ENCODE measurements at places on chromosomes 7 and 10.

DNA sequence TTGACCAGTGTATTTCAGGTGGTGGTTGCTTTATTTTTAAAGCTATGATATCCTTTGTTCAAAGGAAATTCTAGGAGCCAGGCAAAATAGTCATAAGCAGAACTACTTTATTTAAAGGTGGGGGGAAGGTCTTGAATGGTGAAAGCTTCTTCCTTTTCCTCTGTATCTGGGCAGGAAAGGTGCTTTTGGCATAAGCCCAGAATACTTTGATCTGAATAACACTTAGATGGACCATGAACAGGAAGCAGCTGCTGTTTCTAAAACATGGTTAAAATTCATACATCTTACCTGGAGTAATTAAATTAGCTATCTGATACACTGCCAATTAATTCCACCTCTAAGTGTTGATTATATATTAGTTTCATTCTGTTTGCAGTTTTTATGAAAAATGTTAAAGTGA is 13.3 kb downstream of the ZNF804B start:
- DNase-seq, result no peak

- DNase-seq, result no peak
Measured at GRCh38 chr10:59346321-59346720, 16.0 kb downstream of the FAM13C start.

- DNase-seq, result no peak
Measured at GRCh38 chr7:29500719-29501118, 62.9 kb upstream of the PRR15 start.

DNA sequence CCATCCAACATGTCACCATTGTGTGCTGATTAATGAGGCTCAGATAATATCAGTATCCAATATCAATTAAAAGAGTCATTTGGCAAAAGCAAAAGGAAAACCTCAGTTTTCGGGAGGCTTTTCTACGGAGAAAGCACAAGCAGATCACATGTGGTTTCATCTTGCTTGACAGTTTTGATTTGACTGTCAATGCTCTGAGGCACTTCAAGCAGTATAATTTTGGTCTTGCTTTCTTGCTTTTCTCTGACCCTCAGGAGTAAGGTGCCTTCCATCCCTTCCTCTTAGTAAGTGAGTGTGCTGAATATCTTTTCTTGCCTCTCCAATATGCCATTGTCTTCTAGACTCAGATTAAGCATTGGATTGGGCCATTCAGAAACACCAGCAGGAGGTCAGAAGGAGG is 115.5 kb upstream of the CALCR start:
- DNase-seq, result no peak

- no peak for DNase-seq
Measured at GRCh38 chr7:150992833-150993302, 2.1 kb downstream of the NOS3 start.

DNA sequence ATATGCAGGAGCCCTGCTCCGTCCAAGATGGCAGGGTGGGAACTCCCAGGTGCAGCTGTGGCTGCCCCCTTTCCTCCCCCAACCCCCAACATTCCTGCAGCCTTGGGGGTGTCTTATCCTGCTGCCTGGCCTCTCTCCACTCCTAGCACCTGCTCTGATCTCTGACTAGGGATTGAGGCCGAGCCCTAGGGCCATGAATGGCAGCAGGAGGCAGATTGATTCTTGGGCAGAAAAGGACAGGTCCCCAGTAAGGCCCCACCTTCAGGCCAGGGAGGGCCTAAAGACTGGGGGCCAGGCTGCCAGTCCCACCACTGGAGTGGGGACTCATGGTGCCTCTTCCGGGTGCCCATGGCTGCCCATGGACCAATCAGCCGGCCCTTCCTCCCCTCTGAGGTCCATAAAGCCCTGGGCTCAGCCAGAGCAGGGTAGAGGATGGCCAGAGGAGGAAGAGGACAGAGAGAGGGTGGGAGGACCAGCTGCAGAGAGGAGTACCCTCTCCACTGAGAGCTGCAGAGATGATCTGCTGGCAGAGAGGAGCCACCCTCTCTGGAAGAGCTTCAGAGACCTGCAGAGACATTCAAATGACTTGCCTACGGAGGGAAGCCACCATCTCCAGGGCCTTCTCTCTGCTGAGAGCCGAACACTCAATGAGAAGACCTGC is 8.3 kb upstream of the COA1 start:
- no peak for DNase-seq

DNA sequence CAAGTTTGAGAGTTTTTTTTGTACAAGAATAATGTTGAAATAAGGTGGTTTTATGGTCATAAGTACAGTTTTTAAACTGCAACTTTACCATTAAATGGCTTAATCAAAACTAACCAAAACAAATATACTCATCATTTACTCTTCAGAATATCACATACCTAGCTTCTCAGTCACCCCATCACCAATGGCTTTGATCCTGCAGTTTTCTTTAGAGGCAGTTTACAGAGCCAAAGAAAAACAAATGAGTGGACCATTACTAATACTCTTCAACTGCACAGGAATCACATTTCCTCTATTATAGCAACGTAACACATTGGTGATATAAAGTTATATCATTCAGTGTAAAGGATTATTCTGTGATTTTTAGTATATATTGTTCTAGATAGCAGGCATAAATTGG is 576.1 kb upstream of the LRRTM3 start:
- no peak for DNase-seq

DNA sequence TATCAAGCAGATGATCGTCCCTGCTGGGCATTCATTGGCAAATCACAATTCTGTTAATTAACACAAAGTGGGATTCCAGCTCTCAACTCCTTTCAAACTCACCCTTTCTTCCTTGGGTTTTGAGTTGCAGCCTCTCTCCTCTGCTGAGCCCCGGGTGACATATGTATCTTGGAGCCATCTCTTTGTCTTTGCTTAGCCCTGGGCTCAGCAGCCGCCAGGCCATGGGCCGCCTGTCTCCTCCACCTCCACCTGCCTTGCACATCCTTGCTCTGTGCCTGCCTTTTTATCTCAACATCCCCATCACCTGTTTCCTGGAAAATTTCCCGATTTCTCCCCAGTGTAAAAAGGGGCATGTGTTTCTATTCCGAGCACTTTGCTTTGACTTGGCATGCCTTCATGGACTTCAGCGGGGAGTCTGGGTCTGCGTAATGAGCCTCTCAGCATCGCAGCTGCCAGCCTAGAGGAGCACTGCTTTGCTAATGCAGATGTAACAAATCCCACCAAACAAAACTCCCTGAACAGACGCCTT is 141.3 kb upstream of the AGK start:
- DNase-seq, result no peak

DNA sequence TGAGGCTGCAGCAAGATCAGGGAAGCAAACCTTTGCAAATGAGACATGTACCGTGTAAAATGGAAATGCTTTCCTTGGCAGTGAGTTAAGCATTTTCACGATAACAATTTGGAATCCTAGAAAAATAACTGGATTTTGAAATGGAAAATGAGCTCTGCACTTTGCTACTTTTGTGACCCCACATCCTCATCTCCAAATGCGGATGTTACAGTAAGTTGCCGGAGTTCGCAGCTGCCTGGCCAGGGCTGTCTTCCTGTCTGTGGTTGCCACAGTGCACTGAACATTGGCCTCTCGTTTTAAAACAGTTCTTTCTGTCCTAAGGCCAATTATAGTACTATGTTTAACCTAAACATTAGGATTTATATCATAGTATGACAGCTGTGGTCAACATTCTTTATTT is 136.2 kb upstream of the FZD8 start:
- DNase-seq, result no peak

DNA sequence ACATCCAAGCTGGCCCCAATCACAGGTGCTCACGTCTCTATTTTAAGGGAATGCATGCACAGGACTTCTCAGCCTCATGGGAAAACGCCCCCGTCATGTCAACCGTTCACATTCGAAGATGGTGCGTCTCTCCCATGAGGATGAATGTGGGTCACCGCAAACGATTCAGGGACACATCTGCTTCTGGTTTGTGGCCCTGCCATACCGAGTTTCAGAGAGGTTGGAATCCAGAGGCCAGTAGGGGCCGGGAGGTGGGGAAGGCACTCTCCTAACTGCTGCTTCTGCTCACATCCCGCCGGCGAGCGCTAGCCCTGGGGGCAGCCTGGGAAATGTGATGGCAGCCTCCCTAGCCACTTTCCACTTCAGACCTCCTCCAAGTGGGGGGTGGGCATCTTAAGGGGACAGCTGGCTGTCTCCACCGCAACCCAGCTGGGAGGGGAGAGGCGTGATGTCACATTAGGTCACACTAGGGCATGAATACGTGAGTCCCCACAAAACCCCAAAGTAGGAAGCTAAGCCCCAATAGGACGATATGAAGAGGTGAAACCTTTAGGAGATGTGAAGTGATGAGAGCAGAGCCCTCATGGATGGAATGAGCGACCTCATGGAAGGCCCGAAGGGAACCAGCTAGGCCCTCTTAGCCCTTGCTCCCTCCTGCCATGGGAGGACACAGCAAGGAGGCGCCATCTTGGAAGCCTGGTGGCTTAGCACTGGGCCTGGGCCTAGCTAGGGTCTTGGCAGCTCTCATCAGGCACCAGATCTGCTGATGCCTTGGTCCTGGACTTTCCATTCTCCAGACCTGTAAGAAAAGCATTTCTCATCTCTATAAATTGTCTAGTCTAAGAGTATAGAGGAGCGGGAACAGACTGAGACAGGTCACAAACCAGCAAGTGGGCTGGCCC is 107.8 kb downstream of the TCERG1L start:
- DNase-seq, result no peak

DNA sequence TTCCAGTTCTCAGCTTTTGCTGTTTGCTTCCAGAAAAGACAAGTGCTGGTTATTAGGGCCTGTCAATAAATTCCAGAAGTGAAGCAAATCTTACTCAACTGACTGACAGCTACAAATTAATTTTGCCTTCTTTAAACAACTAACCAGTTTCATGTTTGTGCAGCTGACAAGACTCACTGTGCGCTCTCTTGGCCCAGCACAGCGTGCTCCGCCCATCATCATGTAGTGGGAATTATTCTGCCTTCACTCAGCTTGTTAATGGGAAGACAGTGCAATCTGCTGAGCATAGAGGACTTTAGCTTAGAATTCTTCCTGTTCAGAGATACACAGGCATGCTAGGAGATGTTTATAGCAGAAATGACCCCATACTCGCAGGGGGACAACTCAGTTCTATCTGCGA is 808.9 kb downstream of the CCSER2 start:
- DNase-seq, result no peak

GRCh38 chr10:127990846-127991542 is 84.1 kb downstream of the PTPRE start:
- DNase-seq, result peak; percentile 65

GRCh38 chr10:24287559-24288195 is 78.7 kb downstream of the KIAA1217 start:
- no peak for DNase-seq

GRCh38 chr7:17983221-17984062 is 43.1 kb upstream of the SNX13 start:
- no peak for DNase-seq

DNA sequence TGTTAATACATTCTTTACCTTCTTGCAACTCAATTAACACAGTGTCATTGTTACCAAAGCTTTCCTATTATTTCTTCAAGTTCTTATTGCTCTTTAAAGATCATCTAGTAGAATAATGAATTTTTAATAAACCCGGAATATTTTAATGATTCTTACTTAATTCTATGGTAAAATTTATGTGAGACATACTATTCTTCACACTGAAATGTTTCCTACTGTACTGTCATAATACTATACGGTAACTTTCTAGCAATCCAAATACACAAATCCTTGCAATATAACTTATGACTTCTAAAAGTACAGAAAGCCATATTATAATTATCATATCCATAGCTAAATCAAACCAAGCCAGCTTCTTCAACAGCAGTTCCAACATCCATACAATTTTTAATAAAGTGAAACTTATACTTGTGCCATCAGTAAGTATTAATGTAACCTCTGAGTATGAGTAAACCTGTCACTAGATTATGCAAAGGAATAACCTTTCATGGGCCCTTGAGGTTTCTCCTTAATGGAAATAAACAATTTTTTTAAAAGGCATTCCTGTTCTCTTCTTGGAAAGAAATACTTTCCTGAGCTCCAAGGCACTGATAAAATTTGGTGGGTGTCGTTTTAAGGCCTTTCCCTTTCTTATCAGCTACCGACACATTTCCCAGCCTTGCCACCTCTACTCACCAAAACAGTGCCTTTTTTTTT is 87.4 kb downstream of the IMMP2L start:
- DNase-seq, result no peak

DNA sequence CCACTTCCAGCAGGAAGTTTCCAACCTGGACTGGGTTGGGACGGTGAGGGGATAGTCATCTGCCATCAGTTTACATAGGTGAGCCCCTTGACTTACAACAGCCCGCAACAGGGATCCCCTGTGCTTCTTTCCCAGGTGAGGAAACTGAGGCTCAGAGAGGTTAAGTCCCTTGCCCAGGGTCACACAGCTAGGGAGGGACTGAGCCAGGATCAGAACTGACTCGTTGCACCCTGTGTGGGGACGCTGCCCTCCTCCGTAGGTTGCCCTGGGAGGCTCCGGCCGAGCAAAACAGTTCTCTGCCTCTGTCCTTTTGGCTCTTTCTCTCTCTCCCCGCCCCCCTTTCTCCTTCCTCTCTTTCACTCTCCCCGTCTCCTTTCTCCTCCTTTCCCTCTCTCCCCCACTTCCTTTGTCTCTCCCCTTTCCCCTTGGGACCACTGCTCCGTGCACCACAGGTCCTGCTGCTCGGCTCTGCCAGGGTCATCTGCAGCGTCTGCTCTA is 117.4 kb upstream of the PPIF start:
- no peak for DNase-seq

GRCh38 chr7:112798274-112799159 is 8.3 kb upstream of the TMEM168 start:
- no peak for DNase-seq

GRCh38 chr7:129150199-129150996 is 5.9 kb downstream of the TSPAN33 start:
- DNase-seq, result no peak

DNA sequence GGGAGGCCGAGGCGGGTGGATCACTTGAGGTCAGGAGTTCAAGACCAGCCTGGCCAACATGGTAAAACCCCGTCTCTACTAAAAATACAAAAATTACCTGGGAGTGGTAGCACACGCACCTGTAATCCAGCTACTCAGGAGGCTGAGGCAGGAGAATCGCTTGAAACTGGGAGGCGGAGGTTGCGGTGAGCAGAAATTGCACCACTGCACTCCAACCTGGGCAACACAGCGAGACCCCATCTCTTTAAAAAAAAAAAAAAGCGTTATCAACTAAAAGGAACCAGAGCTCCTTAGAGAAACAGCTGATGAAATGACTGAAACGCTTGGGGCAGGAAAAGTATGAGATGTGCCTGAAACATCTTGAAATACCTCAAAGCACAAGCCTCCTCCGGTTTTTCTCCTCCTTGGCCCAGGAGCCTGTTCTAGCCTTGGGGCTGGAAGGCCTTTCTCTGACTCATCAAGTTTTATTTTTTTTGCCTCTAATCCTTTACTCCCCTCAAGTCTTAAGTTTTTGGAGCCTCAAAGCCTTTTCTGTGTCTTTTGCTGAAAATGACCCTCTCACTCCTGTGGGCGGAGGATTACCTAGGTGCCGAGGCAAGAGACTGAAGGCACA is 2.6 kb upstream of the METTL27 start:
- DNase-seq, result no peak

DNA sequence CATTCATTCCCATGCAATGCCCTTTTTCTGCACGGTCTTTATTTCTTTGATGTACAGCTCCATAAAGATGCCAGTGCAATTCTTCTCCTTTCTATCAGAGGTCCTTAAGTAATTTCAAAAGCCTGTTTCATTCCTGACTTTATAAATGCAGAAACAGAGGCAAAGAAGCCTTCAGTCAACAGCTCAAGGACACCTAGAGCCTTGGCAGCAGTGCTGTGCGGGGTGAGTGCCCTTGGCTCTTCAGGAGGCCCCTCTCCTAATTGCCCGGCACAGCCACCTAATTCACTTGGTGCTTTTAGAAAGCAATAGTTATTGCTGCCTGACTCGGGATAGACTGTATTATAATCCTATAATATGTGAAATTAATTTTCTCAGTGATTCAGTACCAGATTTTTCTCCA is 169.6 kb upstream of the KLF6 start:
- DNase-seq, result no peak

GRCh38 chr7:127887631-127888030 is 143.6 kb downstream of the LRRC4 start:
- DNase-seq, result no peak

Data from HCT116 (cell line).